ENCODE measurements at places on chromosomes 7 and 10.

DNA sequence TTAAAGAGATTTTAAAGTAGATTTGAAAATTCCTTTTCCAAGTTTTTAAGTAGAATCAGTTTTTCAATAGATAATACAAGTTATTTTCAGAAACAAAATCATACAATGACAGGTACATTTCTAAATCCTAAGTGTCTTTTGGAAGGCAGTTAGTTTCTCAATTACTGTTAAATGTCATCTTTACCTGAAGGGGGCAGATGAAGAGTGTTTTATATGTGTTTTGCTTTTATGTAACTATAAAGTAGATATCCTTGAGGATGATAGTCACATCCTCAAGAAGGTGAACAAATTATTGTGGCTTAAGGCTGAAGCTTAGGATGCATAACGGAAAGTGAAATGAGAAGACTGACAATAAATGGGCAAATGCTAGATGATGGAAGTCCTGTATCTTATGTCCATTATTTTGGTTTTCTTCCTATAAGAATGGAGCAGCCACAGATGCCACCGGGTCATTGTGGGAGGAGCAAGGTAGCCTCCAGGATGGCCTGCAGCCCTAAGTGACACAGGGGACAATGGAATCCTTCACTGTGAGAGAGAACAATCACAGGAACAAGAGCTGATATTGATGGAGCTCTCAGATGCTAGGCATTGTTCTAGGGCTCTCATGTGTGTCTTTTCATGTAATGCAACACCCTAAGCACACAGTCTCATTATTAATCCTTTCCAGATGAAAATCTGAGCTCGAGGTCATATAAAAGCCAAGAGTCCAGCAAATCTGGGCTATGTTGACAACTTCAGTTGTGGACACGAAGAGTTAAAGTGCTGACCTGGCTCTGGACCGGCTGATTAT, 14.1 kb upstream of the MKX start:
- H3K4me3 ChIP-seq = no peak overlapping the region
- no peak overlapping the region for H3K27ac ChIP-seq
- H3K27me3 ChIP-seq = peaks cover 7% of the 10 kb centered on the region
- no peak for DNase-seq
- no peaks in the 10 kb centered on the region for H3K4me1 ChIP-seq

DNA sequence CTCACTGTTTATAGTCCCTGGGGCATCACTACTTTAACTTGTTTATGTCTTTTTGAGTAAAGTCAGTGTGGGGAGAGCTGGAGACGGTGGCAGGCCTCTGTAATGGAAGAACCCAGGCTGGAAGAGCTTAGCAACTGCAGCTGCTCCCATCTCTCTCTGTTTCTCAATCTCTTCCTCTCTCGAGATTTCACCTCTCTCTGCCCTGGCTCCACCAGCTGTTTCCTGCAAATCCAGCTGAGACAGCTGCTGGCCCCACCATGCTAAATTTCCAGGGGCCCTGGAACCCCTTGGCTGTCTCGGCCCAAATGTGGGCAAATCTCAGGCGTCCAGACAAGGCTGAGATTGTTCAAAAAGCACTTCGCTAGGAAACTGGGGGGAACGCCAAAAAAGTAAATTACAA, 25.8 kb upstream of the SLF2 start:
- H3K27ac ChIP-seq = no peak overlapping the region
- H3K27me3 ChIP-seq = no peaks in the 10 kb centered on the region
- no peak for DNase-seq
- H3K36me3 ChIP-seq = no peaks in the 10 kb centered on the region

DNA sequence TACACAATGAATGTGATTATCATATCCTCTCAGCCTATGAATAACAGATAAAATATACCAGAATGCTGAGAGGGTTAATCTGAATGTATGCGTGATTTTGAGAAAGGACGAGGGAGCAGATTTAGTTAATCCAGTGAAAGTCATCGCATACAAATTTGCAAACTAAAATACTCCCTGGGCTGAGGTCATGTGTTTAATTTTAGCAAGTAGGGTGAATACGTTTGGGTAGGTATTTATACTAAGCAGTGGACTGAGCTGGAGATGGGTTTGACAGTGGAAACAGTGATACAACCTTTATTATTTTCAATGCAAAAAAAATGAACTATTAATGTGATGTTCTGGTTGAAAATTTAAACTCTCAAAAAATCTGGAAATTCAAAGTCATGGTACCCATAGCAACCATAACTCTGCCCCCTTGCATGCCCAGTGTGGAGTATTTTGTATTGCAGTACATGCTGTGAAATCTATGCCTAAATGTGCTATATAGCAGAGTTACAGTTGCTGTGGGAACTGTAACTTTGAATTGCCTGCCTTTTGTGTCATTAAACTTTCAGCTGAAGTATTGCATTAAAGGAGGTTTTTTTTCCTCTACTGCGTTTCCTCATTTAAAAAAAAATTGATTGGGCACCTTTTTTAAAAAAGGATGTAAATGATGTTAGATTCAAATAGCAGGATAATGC, 9.5 kb upstream of the ARID5B start:
- no peaks in the 10 kb centered on the region for H3K27me3 ChIP-seq
- DNase-seq = no peak
- H3K27ac ChIP-seq = no peak overlapping the region
- no peaks in the 10 kb centered on the region for H3K36me3 ChIP-seq
- H3K4me3 ChIP-seq = no peak overlapping the region
- H3K4me1 ChIP-seq = peaks cover 2% of the 10 kb centered on the region

- H3K4me3 ChIP-seq = no peak overlapping the region
- no peaks in the 10 kb centered on the region for H3K27me3 ChIP-seq
- H3K27ac ChIP-seq = no peak overlapping the region
- no peaks in the 10 kb centered on the region for H3K36me3 ChIP-seq
These were observed 7.4 kb downstream of the CRHR2 start for GRCh38 chr7:30674876-30675275.

DNA sequence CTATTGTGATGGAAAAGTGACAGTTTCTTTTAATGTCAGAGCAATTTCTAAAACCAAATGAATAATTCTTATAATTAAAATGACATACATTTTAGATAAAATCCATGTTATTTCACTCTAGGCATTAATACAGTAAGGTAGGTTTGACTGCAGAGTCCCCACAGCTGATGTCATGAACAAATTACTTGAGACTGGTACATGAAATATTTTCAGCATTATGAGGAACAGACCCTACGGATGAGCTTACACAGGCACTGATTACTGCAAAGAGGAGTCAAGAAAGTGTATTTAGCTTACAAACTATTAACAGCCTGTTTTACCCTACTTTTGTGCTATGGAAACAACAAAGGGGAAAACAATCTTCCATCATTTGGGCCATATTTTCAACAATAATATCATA, 8.9 kb downstream of the COL1A2 start:
- H3K4me1 ChIP-seq = no peaks in the 10 kb centered on the region
- H3K36me3 ChIP-seq = peaks cover 9% of the 10 kb centered on the region
- H3K4me3 ChIP-seq = no peak overlapping the region
- no peak for DNase-seq
- no peaks in the 10 kb centered on the region for H3K27me3 ChIP-seq
- H3K27ac ChIP-seq = no peak overlapping the region
